ENCODE measurements at places on chromosomes 6 and 20.

DNA sequence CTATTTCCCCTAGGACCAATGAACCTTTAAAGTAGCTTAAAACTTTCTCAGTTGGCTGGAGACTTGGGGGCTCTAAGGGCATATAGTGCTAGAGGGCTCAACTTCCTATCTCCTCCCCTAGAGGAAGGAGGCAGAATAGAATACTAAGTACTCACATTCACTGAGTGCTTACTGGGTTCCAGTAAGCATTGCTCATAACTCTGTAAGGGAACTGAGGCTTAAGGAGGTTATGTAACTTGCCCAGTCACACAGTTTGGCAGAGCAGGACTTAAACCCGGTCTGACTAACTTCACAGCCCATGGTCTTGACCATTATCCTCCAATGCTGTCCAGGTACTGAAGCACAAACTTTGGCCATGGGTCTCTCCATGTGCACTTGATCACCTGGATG is 12.5 kb downstream of the SESN1 start:
- DNase-seq = no peak

DNA sequence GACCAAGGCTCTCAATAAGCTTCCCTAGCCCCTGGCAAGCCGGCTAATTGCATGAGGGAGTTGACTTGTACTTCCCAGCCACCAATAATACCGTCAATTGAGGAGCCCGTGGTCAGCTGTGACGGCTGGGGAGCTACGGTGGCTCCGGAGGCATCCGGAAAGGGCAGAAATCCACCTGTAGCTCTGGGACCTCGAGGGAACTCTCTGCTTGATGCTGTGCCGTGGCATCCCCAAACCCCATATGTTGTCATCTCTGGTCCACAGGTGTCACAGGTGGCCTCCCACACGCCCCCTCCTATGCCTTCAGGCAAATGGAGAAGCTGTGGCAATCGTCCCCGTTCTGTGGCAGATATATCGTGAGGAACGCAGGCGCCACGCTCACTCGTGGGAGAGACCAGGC is 5.5 kb upstream of the KCNQ2 start:
- DNase-seq = no peak

DNA sequence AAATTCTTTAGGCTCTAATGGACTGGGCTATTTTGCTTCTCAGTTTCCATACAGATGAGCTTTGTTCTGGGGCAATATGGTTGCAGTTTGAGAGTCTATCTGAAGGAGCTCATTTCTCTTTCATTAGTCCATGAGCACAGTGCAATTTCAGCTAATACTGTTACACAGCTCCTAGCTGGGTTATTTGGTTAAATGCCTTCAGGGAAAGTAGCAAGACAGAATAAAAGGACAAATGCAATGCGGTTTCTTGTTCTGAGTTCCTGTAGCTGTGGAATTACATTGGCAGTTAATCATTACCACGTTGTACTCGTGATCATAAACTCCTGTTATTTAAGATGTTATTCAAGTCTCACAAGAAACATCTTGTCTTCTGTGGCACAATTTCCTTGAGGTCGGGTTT is 127.7 kb downstream of the BFSP1 start:
- no peak for DNase-seq

DNA sequence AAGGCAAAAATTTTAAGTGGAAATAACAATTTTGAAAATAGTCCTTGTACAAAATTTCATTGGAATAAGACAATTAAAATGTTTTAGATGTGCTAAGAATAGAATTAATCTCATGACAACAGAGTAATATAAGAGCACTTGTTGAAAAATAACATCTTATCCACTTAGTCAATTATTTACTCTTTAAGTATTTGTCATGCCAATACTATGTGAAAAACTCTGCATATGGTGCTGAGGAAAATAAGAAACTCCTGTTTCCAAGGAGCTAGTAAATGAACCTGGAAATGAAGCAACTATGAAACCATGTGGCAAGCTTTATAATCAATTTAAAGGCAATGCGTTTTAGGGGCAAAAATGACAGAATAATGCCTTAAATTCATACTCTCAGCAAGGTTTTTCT is 42.7 kb upstream of the HCRTR2 start:
- no peak for DNase-seq

DNA sequence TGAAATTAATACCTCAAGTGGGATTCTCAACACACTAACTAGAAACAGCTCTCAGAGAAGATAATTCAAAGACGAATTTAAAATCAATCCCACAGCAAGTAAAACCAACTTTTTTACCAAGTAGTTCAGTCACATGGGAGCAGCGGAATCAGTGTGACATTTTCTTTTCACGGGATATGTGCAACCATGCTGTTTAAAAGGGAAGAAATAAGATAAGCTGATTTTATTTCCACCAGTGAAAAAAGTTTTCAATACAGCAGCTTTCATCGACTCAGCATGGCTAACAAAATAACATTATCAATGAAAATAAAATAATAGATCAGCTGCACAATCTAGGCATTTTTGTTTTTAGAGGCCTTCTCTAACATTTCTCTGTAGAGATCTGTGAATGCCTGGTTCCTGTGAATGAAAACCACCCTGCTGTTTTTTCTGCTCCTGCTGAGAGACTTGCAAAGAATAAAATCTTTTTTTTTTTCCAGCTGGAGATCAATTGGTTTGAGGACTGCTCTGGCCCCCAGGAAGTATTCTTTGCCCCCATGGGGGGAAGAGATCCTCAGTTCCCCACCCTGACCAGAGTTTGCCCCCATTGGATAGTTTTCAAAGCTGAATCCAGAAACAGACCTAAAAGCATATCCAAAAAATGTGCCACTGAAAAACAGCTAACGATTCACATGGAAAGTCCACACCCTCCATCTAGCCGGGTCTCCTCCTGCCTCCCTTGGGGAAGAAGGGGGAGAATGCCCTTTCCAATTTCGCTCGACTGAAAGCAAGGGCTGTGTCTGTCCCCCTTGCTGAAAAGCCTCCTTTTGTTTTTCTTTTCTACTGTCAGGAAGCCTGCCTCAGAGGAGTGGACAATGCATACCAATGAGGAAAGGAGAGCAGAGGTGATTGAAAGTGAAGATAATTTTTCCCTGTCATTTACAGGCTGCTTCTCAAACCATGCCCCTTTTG is 317.6 kb downstream of the PRKN start:
- DNase-seq = no peak

DNA sequence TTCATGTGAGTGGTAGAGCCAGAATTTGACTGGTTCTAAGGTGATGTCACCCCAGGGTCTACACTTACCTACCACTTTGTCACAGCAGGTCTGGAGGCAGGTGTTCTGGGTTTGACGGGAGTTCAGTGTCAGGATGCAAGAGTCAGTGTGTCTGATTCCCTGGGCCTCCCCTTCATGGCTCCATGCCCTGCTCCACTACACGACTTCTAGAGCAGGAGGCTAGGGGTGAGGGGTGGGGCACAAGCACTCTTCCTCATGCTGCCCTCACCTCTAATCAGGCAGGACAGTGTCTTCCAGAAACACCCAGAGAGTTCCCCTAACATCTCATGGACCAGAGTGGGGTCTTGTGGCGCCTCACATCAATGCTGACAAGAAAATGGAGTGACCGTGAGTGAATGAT is 118.2 kb downstream of the CDC5L start:
- no peak for DNase-seq

DNA sequence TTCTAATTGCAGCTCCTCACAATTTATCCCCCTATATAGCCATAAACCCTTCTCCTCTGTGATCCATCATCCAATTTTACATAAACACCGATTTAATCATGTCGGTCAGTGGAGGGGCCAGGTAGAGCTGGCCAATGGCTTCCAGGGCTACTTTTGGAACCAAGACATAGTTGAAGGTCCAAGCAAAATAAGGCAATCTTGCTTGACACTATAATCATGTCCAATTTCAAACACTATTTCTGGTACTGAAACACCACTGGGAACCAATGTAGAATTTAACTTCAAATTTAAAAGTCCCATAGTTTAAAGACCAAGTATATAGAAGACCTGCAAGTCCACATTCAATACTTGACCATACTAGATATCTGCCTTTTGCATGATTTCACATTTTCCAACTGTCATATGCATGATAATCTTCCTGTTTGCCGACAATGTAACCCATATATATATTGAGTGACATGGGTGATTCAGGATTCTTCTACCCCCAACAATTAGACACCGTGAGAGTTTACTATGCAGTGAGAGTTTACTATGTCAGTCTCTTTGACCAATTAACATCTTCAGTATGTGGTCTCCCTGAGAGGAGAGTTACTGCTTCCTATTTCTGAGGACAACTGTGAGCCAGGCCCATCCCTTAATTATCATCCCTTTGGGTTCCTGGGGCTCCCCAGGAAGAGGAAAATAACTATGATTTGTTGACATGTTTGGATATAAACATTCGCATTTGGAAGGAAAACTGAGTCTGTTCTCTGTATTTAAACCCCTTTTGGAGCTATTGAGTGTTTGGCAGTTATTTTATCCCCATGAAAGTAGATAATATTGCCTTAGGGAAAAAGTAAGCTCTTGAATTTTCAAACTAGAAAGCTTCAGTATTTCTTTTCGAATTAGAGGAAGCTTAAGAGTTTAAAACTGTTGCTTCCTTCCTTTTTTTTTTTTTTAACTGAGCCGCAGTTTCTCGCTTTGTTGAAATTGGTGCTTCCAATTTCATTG is 31.8 kb downstream of the SAMD3 start:
- no peak for DNase-seq

GRCh38 chr20:41437836-41438235 is 71.2 kb upstream of the EMILIN3 start:
- no peak for DNase-seq

GRCh38 chr20:4036351-4036750 is 21.0 kb upstream of the RNF24 start:
- no peak for DNase-seq

GRCh38 chr20:60968853-60969720 is 283.0 kb upstream of the CDH4 start:
- no peak for DNase-seq

- no peak for DNase-seq
Measured at GRCh38 chr20:63900413-63900812, 5.5 kb downstream of the DNAJC5 start.

- DNase-seq = peak; percentile 64
Measured at GRCh38 chr20:57473246-57474048, 51.5 kb downstream of the CTCFL start.

DNA sequence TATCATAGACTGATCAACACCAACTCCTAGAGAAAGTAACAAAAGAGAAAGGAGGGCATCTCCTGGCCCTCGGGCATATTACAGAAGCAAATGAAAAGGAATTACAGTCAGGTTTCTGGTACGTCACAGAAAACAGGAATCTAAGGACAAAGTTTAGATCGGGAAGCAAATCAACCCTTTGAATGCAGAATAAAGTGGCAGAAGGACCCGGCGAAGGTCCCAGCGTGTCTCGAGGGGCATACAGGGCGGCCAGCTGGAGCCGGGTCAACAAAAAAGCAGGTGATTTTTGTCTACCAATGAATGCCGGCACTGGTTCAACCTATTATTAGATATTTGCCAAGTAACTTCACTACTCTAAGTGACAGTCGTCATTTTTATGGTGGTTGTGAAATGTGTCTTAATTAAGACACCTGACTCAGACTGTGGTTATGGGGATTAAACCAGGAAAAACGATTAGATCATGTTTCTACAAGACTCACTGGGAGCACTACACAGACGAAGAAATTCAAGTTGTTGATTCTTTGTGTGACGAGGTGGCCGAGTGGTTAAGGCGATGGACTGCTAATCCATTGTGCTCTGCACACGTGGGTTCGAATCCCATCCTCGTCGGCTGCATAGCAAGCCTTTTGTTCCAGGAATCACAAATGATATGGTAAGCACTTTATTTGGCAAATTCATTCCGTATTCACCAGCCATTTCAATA is 12.4 kb upstream of the ZSCAN9 start:
- DNase-seq = peak; percentile 47

GRCh38 chr6:27275025-27275956 is 27.8 kb downstream of the PRSS16 start:
- DNase-seq = no peak

DNA sequence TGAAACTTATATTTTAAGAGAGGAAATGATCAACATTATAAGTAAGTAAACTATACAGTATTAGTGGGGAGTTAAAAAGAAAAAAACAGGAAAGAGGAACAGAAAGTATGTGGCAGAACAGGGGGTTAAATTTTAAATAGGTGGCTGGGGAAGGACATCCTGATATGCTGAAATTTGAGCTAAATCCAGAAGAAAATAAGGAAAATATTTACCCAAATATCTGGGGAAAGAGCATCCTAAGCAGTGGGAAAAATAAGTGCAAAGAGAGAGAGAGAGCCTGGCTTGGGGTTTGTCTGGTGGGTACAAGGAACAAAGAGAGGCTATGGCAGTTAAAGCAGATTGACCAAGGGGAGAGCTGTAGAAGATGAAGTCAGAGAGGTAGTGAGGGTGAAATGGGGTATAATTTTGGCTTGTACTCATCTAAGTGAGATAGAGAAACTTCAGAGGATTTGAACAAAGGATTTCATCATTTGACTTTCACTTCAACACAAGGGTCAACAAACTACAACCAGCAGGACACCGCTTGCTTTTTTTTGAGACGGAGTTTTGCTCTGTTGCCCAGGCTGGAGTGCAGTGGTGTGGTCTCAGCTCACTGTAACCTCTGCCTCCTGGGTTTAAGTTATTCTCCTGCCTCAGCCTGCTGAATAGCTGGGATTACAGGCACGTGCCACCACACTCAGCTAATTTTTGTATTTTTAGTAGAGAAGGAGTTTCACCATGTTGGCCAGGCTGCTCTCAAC is 328.4 kb upstream of the CNR1 start:
- DNase-seq = no peak

DNA sequence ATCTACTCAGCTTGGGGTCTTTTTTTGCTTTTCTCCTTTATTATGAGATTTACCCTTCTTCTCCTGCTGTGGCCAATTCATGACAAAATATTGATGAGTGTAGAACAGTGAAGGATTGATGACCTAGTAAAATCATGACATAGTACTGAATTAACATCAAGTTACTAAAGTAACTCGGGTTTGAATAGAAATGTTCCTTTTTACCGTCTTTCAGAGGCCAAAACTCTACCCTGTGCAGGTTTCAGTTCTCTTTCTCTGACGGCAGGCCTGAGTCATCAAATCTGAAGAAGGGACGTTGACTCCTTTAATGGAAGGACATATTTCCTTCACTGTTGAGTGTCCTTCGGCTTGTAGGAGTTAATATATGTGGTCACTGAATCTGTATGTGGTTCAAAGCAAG is 80.7 kb downstream of the RREB1 start:
- no peak for DNase-seq

GRCh38 chr6:116011520-116011919 is 49.2 kb downstream of the FRK start:
- DNase-seq = no peak

- DNase-seq = no peak
Measured at GRCh38 chr20:12152996-12153395, 235.3 kb downstream of the BTBD3 start.

GRCh38 chr6:37779111-37779800 is 40.3 kb upstream of the ZFAND3 start:
- no peak for DNase-seq

- no peak for DNase-seq
Measured at GRCh38 chr20:38246357-38247165, 14.0 kb downstream of the KIAA1755 start.

- no peak for DNase-seq
Measured at GRCh38 chr20:51135926-51136715, 113.2 kb upstream of the KCNG1 start.

- no peak for DNase-seq
Measured at GRCh38 chr6:112223070-112223861, 31.1 kb downstream of the LAMA4 start.
